NCI-H526 treated with DMSO at 0.1 percent for 48 hours (cell line): ENCODE measurements at places on chromosomes 12 and 14.
A peak's percentile ranks its signal among the peaks of the same experiment; 100 is the strongest.

- no peak for DNase-seq
These were observed 12.9 kb upstream of the SLC38A2 start for GRCh38 chr12:46385438-46385837.

- DNase-seq: no peak
These were observed 1256.8 kb upstream of the FLRT2 start for GRCh38 chr14:84273181-84273580.

DNA sequence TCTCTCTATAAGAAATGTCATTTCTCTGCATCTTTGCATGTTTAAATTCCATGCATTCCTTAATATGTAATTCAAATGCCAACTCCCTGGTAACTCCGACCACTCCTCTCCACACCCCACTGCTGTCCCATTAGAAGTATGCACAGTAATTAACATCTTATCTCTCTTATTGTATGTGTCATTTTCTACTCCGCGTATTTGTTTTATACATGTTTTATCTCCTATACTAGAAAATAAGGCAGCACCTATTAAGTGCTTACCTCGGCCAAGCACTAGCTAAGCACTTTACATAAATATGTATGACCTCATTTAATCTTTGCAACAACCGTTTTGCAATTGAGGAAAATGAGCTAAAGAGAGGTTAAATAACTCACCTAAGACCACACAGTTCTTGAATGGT is 469.8 kb downstream of the BCAT1 start:
- no peak for DNase-seq

DNA sequence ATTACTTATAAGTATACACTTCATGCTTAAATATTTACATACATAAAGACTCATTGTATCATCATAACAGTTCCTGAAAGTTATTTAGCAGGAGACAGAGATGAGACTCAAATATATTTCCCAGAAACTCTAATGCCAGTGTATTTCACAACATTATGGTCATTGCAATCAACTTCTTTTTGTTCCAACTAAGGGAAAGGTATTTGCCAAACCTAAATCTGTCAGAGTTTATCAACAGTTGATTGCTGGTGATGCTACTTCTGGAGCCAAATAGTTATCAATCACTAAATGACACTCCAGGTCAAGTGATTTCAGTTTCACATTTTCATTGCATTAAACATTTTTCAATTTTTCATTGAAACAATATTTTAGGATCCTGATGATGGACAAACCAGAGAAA is 72.1 kb upstream of the AVPR1A start:
- DNase-seq: no peak

GRCh38 chr14:21924479-21924878 is 250.9 kb upstream of the OR4E1 start:
- no peak for DNase-seq

- DNase-seq: no peak
These were observed 14.3 kb upstream of the GPX2 start for GRCh38 chr14:64956697-64957406.

- no peak for DNase-seq
These were observed 57.4 kb downstream of the SLC15A5 start for GRCh38 chr12:16220120-16220519.

- peak; percentile 89 for DNase-seq
These were observed 128.8 kb upstream of the TMEM132C start for GRCh38 chr12:128138125-128138524.

DNA sequence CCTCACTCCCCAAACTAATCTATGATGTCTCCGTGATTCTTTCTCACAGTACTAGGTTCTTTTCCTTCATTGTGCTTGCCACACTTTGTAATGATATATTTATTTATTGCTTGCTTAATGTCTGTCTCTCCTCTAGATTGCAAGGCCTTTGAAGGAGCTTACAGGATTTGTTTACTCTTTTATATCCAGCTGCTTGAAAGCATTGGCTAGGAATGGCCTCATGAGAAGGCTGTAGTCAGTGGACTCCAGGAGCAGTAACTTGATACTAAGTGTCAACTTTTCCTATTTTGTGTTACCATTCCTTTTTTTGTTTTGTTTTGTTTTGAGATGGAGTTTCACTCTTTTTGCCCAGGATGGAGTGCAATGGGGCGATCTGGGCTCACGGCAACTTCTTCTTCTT is 7.3 kb upstream of the FAM234B start:
- DNase-seq: no peak

DNA sequence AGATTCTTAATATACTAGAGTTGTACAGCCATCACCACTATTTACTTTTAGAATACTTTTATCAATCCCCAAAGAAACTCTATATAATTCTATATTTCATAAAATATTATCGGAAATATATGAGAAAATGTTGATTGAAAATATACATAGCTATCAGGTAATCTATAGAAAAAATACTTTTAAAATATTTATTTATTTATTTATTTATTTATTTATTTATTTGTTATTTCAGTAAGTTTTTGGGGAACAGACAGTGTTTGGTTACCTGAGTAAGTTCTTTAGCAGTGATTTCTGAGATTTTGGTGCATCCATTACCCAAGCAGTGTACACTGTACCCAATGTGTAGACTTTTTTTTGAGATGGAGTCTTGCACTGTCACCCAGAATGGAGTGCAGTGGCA is 206.6 kb upstream of the DAAM1 start:
- no peak for DNase-seq

DNA sequence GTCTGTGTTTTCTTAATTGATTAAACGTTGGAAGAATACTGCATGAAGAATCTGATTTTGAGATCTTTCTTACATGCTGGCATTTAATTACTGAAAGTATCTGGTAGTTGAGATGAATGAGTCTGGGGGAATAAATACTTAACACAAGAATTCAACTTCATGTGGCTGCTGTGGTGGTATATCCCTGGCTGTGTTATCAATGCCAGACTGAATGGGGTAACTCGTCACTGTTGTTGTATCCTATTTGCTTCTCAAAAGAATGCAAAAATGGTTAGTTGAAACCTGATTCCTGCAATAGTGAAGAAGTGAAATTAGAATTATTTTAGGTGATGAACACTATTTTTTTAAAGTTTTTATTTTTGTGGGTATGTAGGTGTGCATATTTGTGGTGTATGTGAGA is 72.5 kb downstream of the HMGA2 start:
- no peak for DNase-seq

DNA sequence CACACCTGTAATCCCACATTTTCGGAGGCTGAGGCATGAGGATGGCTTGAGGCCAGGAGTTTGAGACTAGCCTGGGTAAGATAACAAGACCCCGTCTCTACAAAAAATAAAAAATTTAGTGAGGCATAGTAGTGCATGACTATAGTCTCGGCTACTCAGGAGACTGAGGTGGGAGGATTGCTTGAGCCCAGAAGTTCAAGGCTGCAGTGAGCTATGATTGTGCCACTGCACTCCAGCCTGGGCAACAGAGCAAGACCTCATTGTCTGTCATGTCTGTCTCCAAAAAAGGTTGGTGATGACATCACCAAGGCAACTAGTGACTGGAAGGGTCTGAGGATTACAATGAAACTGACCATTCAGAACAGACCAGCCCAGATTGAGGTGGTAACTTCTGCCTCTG is 83.5 kb upstream of the COCH start:
- DNase-seq: no peak

DNA sequence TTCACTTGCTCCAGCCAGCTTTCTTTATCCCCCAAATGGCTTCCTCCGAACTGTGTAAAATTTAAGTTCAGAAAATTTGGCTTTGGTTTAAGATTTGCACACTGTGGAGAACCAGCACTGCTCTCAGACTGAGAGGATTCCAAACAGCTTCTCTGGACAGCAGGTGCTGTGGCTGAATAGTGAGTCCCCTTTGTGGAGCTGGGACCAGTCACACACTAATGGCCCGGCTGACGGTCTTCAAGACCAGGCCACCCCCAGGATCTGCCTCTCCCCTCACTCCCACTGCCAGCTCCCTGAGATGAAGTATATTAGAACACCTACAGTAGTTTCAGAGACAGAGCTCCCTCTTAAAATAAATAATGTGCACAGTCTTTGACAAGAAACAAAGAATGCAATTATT is 267.3 kb downstream of the BCAT1 start:
- DNase-seq: no peak

- DNase-seq: no peak
These were observed 39.5 kb downstream of the PROX2 start for GRCh38 chr14:74836251-74836960.

DNA sequence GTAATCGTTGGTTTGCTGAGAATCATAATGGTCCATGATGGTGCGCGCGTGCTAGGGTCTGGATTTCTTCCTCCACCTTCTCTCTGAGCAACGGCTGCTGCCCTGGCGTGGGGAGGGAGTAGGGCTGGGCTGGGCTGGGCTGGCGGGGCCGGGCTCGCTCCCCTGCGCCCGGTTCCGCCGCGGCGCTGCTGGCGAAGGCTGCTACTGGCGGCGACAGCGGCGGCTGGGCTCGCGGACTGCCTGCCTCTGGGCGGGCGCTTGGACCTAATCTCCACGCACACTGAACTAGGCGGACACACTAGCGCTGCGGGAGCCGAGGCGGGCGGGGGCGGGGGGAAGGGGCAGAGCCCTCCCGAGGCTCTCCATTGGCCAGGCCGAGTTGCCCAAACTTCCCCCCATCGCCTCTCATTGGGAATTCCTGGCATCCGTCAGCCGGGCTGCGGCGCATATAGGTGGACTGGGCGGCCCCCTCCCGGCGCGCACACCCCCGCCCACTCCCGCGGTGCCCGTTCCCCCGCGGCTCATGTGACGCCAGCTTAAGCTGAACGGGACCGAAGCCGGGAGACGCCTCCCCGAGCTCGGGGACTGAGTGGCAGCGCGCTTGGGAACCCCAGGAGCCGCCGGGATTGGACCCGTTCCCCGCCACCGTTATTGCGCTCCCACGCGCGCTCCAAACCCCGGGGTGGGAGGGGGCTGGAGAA is at the start of gene ACTN1:
TSS of gene ACTN1 (minus strand) at position 282 of the 701 bp plus-strand sequence. CDS start at position 36, 246 bp downstream.
- peak; percentile 90 for DNase-seq

GRCh38 chr12:116990329-116990728 is 79.6 kb downstream of the FBXW8 start:
- DNase-seq: no peak

GRCh38 chr12:65306366-65307168 is 28.1 kb downstream of the MSRB3 start:
- peak; percentile 20 for DNase-seq

DNA sequence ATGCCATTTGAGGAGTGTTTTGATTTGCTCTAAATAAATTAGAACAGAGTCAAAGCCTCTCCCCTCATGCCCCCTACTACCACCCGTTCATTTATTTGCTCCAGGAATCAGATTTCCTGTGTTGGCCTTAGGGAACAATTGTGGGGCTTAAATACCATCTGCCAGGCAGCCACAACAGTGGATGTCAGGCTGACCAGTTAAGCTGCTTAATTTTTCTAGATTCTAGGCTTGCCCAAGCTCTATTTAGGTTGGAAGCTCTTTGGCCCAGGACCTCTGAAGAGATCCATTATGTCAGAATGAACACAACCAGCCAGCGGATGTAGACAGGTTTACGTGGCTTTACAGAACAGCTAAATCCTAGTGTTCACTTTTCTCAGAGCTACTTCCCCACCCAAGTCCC is 1.0 kb upstream of the TIMELESS start:
- DNase-seq: no peak

DNA sequence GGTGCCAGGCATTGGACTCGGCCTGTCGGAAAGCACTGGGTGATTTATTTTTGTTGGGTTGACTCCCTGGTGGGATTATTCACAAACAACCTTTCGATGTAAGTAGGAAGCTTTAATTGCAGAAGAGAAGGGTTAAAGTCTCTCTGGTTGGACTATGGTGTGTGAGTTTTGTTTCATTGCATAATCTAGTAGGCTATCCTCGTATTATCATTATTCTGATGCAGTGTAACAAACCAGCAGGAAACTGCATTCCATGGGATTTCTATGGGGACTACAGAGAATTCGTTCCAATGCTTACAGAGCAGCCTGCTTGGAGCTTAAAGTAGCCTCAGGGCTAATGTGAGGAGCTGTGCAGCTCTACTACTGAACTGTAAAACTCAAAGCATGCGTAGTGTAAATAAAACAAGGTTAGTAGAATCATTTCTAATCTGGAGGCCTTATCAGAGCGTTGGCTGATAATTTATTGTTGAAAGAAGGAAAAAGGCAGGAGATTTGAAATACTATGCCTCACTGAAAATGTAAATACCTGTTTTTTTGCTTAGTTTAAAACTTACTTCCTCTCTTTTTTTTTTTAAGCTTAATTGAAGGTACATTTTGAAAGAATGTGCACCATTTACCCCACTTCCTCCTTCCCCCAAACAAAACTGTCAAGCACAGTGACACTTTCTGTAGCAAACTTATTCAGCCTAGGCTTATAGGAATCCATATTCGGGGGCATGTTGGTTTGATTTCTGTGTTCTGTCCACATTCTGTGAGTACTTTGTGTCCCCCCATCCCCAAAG is 226.7 kb downstream of the NPAS3 start:
- DNase-seq: no peak

DNA sequence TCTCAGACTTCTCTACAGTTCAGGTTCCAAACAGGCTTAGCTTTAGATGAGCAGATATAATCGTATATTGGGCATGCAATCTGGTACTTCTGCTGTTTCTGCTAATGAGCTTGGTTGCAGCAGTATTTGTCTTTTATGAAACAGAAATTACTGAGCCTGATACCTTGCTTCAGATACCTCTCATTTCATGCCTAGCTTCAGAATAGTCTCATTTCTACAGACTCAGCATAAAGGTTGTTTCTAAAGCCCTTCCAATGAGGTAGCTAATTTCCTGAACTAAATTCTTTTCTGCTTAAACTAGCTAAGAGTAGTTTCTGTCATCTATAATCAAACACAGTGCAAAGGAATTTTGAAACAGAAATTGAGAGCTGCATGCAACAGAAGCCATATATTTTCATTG is 275.0 kb upstream of the KITLG start:
- DNase-seq: no peak

GRCh38 chr14:104112113-104112505 is 26.3 kb upstream of the KIF26A start:
- no peak for DNase-seq

GRCh38 chr12:1720494-1720893 is 29.6 kb downstream of the ADIPOR2 start:
- DNase-seq: no peak

GRCh38 chr12:94264736-94265485 is 116.5 kb downstream of the PLXNC1 start:
- no peak for DNase-seq

DNA sequence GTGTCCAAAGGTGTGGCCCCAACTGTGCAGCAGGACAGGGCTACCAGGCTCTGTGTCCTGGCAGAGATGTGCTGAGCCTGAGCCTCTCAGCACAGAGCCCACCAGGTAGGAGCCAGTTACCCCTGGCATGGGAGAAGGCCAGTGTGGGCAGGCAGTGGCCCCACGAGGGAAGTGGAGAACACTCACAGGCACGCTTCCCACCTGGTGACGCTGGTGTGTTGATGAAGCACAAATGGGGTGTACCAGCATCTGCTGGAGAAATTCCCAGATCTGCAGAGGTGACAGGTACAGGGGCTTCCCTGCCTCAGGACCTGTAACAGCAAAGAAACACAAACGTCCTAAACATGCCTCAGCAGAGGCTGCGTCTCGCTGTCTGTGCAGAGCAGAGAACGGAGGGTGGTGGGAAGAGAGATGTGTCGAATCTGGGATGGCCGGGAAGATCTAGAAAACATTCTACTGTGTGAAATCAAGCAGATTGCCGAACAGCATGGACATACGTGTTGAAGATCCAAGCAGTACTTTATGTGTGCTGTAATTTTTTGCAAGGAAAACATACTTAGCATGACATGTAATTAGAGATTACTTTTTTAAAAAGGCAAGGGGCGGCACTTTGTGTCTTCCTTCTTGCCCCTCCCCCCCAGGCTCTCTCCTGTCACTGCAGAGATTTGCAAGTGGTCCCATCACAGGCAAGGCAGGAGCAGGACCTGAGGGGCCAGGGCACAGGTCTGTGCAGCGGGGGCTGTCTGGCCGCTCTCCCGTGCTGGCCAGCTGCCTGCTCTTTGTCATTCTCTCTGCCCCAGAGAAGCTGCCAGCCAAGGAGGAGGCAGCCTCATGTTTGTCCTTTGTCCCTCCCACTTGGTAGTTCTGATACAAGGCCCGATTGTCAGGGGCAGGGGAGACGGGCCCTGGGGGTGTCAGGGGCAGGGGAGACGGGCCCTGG is 17.3 kb downstream of the HIP1R start:
- DNase-seq: no peak
